ENCODE measurements at places on chromosomes 5 and 9.

DNA sequence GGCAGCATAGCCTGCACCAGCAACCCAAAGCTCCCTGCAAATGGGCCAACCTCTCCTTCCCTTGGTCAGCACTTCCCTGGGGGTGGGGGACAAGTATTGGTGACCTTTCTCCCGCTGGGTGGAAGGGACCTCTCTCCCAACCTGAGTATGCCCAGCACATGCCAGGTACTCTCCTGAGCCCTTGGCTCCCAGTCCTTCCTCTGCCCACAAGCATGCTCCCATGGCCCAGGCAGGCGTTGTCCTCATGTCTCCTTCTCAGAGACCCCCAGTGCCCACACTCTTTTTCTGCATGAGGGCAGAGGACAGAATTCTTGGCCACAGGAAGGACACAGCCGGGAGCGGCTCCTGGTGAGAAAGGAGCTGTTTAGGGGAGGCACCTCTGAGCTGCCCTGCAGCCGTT is 60.3 kb downstream of the PHF2 start:
- no peak for DNase-seq

DNA sequence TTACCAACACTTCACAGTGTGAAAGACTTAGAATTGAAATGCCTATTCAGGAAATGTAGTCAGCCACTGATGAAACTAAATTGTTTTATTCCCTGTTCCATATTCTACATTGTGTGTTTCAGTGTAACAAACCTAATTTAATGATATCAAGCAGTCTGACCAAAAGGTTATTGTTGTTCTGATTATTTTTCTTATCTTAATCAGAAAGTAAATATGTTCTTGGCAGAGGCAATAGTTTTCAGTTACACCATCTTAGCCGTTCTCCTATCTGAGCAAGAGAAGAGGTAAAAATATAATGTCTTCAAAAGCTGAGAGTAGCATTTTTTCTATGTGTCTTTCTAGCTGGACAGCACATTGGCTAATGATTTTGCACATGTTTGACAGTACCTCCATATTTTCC is 17.1 kb downstream of the CDC26 start:
- DNase-seq, result no peak

DNA sequence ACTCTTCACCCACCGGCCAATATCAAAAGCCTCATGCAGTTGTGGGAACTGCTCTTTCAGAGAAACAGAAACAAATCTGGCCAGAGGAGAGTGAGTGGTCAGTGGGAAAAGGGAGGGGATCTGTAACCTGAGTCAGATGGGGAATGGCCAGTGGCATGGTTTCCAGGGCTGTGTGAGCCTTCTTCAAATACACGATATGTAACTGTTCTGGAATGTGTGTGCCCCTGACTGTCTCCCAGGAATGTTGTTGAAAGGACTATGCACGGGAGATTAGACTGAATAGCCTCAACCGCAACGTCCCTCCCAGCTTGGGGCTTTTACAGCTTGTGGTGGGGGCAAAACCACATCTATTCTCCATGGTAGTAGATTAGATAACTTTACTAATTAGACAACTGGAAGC is 60.8 kb downstream of the SH3TC2 start:
- no peak for DNase-seq

GRCh38 chr9:26129217-26129616 is 451.0 kb upstream of the TUSC1 start:
- DNase-seq, result no peak

GRCh38 chr5:59025734-59026133 is 442.9 kb downstream of the RAB3C start:
- DNase-seq, result no peak

- peak; percentile 36 for DNase-seq
Measured at GRCh38 chr9:126326228-126327005, at the start of gene MVB12B. Gene MVB12B, plus strand, starts transcription at chr9:126326829. Its CDS starts 101 bp downstream, at chr9:126326930.

DNA sequence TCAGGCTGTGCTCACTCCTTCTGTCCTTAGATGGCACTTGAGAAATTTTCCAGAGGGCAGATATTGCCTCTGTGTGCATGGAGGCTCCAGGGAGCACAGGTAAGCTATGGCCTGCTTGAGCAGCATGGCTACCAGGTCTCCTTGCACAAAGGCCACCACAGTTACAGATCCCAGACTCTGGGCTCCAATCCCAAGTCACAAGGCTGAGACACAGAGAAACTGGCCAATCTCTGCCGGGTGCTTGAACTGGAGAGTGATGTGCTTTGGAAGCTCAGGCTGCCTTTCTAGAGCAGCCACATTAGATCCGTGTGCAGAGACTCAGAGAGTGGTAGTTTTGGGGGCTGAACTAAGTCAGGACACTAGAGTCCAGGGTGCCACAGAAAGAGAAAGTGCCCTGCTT is 145.7 kb downstream of the SEMA6A start:
- DNase-seq, result no peak

DNA sequence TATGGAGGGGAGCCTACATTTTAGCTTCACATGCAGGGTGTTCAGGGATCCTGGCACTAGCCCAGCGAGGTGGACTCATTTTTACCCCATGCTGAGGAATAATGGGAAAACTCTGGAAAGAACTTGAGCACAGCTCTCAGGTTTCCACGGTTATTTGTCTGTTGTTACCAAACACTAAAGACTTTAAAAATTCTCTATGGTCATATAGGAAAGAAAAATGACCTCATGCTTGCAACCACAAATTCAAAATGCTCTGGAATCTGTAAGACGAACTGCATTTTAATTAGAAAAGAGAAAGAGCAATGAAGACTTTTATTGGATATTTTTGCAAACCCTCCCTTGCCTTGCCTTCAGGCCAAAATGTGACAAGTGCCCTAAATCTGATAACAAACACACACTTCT is 606.9 kb downstream of the EBF1 start:
- DNase-seq, result no peak

DNA sequence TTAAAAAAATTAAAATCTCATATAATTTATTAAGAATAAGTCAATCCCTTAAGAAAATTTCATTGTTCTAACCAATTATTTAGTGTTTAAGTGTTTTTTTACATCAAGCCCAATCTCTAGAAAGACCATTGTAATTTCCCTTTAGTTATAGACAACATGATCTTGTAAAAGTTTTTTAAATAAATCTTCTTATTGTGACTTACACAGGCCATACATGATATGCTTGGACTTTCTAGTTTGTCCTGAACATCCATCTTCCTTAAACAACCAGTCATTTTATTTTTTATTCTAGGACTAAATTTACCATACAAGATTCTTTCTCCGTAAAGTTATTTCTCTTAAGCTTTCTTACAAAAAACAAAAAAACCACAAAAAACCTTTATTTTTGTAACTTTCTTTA is 126.5 kb upstream of the MAST4 start:
- DNase-seq, result no peak

DNA sequence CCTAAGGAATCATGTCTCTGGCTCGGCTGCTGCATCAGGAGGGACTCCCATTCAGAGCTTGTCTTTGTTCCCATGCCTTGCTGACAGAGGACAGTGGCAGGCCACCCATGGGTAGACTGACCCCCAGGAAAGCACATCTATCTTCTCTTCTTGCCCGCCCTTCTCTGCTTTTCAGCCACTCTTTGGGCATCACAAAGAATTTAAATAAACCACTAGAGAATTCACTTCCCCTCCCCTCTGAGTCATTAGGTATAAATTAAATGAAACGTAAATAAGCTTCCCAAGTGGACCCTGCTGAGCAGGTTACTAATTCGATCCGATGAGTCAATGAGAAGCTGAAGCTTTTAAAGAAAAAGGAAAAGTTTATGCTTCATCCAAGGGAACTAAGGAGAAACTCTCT is 97.0 kb downstream of the DRD1 start:
- no peak for DNase-seq

DNA sequence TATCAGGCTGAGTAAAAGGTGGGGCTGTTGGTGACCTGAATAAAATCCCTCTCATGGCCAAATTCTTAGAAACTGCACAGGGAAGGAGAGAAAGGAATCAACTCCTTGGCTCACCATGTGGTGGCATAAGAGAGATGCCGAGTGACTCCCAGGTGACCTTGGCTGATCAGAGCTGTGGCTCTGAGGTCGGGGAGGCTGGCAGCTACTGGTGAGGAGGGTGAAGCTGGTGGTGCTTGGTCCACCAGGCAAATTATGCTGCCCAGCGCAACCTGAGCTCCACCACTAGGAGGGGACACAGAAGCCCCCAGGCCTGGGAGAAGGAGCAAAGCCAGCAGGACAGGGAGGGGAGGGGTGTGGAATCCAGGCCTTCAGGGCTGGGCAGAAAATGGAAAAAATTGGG is 111.2 kb upstream of the IL12B start:
- DNase-seq, result no peak

DNA sequence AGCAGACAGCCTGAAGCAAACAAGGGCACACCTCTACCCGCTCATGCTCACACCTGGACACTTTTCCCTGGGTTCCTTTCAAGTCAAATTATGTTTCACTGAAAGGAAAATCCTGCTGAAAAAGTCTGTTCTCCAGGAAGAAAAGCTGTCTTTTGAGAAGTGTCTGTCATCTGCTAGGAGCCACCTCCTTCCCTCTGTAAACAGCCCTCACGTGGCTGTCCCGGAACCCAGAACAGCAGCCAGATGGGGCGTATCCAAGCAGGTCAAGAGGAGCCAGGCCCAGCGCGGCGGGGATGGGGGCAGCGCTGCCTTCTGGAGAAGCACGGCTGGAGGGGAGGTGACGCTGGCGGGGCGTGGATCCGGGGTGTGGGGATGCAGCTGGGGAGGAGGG is at the start of gene PNPLA7:
TSS of gene PNPLA7 (minus strand) at position 172 of the 391 bp plus-strand sequence. CDS start 205 bp downstream, outside the sequence.
- peak; percentile 65 for DNase-seq

DNA sequence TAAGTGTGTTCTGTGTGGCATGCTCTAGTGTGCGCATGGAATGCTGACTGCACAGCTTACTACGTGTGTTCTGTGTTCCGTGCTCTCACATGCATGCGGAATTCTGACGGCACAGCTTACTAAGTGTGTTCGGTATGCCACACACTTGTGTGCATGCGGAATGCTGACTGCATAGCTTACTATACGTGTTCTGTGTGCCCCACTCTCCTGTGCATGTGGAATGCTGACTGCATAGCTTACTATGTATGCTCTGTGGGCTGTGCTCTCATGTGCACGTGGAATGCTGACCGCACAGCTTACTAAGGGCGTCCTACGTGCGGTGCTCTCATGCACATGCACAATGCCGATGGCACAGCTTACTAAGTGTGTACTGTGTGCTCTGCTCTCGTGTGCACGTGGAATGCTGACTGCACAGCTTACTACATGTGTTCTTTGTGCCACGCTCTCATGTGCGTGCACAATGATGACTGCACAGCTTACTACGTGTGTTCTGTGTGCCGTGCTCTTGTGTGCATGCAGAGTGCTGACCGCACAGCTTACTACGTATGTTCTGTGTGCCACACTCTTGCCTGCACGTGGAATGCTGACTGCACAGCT is 548.9 kb downstream of the IRX1 start:
- no peak for DNase-seq

- peak; percentile 83 for DNase-seq
Measured at GRCh38 chr9:121133104-121133816, 58.5 kb downstream of the CNTRL start.

- DNase-seq, result no peak
Measured at GRCh38 chr9:93210324-93210973, 26.5 kb downstream of the WNK2 start.

- no peak for DNase-seq
Measured at GRCh38 chr5:172867761-172868435, 33.8 kb downstream of the ERGIC1 start.

- peak; percentile 88 for DNase-seq
Measured at GRCh38 chr9:34701769-34702736, 7.9 kb downstream of the CCL21 start.

DNA sequence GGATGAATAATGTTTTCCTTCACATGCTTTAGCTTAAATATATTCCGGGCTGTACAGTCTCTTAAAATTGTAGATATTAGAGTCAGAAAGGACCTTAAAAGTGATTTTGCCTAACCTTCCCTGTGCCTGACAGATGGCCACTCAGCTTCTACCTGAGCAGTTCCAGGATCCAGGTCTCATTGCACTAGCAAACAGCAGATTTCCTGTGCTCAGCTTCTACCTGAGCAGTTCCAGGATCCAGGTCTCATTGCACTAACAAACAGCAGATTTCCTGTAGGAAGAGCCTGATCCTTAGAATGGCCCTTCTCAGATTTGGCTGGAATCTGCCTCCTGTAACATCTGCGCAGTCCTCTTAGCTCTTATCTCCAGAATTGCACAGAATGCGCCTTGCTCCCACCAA is 219.8 kb downstream of the AOPEP start:
- no peak for DNase-seq

- DNase-seq, result no peak
Measured at GRCh38 chr9:82989929-82990328, 73.0 kb downstream of the RASEF start.

GRCh38 chr9:110048976-110049698 is 158.8 kb downstream of the C9orf152 start:
- peak; percentile 9 for DNase-seq

DNA sequence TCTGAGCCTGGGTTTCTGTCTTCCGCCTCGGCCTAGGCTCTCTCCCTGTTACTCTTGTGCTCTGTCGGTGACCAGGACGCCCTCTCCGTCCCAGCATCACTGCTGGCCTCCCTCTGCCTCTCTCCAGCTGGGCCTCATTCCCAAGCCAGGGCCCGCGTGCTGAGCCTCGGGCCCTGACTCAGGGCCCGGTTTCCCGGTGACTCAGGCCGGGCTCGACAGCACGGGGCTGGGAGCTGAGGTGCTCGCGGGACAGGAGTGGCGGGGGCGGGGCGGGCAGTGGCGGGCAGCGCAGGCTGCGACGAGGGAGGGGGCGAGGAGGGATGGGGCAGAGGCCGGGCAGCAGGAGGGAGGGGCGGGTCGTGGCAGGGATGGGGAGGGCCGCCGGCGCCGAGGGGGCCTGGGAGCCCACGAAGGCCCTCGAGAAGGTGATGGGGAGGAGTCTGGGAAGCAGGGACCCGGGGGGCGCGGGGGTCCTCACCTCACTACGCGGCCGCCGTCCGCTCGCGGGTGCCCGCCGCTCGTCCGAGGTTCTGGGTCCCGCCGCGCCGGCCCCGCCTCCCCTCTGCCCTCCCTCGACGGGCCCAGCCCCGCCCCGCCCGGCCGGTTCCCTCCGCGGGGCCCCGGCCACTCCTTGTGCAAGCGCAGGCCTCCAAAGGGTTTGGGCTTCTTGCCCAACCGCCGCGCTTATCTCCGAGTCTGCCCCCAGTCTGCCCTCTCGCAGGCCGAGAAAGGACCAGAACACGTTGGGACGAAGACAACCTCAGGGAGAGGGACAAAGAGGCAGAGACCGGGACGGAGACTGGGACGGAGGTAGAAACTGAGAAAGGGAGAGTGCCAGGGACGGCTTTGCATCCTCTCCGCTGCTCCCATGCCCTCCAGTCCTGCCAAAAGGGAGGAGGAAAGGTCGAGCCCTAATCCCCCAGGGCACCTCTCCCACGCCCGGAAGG is at the start of gene ARAP3:
TSS of gene ARAP3 (minus strand) at position 536 of the 947 bp plus-strand sequence. CDS start 1,744 bp downstream, outside the sequence.
- DNase-seq, result peak; percentile 54

DNA sequence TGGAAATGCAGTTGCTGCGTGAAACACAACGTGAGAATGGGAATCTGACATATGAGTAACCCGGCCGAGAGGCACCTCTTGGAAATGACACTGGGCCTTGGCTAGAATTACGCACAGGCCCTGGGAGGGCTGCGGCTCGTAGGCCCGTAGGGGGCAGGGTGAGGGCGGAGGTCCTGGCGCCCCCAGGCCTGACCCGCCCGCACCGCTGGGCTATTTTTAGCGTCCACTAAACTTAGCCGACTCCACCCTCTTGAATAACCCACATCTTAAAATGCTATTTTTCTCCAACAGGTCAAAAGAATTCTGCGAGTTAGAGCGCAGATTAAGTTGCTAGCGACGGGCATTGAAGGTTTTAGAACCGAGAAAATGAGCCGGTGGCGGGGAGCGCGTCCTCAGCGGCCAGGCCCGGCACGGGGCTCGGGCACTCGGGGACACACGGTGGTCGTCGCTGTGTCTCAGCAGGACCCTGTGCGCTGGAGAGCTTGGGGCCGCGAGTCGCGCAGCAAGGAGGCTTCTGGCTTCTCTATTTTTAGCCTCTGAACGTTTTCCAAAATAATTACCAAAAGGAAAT is 168.5 kb downstream of the AUH start:
- peak; percentile 92 for DNase-seq

GRCh38 chr5:178769617-178770260 is 39.3 kb upstream of the ZNF354A start:
- no peak for DNase-seq
